ENCODE measurements at places on chromosomes 5 and 9.

DNA sequence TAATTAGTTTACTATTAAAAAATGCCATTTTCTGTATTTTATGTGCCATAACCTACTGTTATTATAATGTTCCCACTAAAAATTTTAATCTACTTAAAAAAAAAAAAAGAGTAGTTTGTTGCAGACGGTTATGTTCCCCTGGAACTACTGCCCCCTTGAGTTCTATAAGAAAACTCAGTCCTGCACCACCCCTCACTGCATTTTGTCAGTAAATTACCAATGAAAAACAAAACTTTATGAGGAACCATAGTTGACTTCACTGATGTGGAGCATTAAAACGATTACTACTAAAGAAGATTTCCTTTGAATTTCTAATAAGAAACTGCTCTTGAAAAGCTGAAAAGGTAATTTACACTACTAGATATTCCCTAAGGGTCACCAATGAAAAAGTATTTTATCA, 288.7 kb downstream of the FBXL17 start:
- peak; percentile 23 for DNase-seq

DNA sequence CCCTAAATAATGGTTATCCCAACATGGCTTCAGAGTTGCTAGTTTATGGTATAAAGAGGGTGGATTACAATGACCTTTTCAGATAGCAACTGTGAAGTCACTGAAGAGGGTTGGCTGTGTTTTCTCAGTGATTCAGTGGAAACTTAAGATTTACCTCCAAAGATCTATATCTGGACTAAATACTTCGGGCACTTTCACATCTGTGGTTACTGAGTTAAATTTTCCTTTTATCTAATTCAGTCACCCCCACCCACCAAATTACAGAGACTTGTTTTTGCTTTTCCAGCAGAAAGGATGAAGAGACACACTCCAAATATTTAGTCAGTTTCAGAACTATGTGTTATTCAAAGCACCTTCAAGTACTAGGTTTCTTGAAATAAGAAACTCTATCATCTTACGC, 573.2 kb downstream of the CCDC171 start:
- no peak for DNase-seq

DNA sequence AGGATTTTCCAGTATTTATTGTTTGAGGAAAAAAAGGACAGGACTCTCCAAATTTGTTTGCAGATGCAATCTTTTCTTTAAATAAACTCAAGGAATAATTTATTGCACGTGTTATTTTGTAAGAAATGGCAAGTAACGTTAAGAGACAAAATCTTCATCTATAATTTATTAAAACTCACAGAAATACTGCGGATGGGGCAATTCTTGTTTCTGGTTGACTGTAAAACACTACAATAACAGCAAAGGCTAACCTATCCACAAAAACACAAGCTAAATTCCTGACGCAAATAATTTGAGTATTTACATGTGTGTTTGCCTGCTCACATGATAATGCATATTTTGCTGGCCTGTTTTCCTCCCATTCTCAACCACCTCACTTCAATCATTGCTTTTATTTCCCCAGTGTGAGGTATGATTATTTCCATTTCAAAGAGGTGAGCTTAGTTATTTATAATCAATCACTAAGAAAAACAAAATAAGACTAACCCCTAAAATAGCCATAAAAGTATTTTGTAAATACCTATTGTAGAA, 619.4 kb downstream of the PDE4D start:
- no peak for DNase-seq

DNA sequence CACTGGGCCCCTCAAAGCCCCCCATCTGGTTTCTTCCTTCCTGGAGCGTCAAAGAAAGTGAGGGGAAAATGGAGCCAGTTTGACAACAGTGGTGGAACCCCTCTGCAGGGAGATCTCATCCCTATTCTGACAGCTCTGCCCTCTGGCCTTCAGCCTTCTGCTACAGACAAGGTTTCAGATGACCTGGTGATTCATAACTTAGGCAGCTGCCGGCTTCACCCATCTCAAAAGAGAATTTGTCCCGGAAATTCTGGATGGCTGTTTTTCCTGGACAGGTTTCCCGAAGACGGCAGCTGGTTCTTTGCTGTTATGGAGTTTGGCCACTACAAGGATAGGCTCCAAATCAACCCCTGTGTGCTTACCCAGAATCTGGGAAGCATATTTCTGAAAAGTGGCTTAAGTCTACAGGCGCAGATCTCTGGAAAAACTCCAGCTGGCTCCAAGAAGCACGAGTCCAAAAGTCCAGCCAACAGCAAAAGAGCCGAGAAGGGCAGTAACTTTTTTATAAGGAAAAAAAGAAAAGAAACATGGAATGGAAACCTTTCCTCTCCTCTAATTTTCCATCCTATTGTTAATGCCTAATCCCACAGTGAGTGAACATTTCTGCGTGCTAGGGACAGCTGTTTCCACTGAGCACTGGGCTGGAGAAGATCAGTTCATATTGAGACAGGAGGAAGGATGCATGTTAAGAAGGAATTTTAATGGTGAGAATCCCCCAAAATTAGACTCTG, 54.5 kb downstream of the ZNF366 start:
- DNase-seq, result no peak

DNA sequence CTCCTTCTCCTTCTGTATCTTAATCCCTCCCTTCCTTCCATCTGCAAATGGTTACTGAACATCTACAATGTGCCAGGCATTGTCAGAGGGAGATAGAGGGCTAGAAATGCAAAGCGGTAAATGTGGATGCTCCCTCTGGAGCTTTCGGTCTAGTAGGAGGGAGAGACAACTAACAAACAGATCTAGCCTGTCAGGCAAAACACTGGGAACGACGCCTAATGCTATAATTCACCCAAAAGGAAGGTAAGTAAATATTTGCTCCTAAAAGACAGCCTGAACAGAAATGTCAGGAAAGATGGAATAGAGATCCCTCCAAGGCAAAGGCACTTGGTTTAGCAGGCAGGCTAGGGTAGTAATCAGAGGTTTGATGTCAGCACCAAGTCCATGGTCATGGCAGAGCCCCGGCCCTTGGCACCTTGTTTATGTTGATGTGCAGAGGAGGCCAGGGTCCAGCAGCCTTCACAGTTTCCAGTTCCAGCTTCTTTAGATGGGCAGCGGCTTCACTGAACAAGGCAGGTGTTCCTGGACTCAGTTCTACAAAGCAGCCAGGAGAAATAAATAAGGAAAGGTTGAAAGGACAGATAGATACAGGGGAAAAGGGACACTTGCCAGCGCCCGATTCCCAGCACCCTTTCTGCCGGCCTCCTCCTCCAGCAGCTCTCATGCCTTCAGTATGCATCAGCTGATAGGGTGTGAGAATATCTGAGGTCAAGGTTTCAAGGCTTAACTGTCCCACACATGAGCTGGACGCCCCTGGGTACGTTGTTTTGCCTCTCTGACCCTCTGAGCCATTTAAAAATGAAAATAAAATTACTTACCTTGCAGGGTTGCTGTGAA, 46.5 kb upstream of the FRRS1L start:
- DNase-seq, result no peak

- DNase-seq, result no peak
Measured at GRCh38 chr5:158273035-158273434, 414.1 kb upstream of the CLINT1 start.

GRCh38 chr9:93036887-93037475, 21.5 kb upstream of the SUSD3 start:
- no peak for DNase-seq

- no peak for DNase-seq
Measured at GRCh38 chr5:2410451-2410850, 341.0 kb downstream of the IRX2 start.

DNA sequence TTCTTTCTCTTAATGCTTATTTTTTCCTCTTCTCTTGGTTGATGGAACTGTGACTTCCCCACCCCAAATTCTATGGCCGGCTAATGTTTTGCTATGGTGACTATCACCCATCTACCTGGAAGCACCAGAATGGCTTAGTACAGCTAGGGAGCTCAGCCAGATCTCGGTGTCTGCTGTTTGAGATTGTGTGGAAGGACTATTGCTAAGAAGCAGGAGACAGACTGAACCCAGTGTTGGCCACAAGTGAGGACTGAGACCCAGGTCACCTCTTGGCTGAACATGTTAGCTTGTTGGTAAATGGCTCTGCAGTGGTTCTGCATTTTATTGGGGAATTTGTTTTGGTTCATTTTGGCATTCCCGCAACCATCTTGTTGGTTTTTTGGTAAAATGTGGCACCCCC, 2.7 kb downstream of the PRRC2B start:
- no peak for DNase-seq

DNA sequence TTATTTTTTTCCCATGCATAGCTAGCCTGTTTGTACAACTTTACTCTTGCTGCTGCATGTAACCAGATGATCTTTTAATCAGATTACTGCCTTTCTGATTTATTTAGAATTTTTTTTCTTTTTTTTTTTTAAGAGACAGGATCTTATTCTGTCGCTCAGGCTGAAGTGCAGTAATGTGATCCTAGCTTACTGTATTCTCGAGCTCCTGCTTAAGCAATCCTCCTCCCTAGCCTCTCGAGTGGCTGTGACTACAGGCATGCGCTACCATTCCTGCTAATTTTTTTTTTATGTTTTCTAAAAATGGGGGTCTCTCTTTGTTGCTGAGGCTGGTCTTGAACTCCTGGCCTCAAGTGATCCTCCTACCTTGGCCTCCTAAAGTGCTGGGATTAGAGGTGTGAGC, 9.6 kb downstream of the DCP2 start:
- DNase-seq, result no peak

DNA sequence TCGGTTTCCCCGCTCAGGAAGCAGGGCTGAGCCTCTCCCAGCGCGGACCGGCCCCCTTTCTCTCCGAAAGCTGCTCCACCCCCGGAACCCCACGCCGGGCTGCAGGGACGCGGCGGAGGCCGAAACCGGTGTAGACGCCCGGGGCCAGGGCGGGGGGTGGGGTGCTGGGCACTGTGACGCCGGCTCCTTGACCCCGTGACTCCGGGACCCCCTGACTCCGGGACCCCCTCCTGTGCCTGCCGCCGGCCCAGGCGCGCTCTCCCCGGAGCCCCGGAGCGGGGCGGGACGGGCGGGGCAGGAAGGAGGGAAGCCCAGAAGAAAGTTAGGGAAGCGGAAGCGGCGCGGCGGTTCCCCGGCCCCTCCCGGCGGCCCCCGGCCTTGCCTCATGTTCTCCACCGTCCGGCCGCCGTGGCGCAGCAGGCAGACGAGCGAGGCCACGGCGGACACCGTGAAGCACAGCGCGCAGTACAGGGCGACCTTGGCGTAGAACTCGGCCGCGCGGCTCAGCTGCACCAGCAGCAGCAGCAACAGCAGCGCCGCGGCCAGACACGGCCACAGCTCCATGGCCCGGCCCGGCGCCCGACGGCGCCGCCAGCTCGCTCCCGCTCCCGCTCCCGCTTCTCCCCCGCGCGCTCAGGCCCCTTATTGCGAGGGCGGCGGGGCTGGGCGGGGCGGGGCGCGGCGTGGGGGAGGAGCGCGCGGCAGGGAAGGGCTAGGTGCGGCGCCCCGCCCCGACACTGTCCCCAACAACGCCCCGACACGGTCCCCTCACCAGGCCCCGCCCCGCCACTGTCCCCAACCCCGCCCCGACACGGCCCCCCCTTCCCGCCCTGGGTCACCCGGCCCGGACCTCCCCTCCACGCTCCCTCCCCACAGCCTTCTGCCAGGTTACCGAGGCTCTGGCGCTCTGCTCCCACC, at the start of gene AGPAT2:
TSS of gene AGPAT2 (minus strand) at position 664 of the 918 bp plus-strand sequence. CDS start at position 564, 100 bp downstream.
- DNase-seq, result no peak

DNA sequence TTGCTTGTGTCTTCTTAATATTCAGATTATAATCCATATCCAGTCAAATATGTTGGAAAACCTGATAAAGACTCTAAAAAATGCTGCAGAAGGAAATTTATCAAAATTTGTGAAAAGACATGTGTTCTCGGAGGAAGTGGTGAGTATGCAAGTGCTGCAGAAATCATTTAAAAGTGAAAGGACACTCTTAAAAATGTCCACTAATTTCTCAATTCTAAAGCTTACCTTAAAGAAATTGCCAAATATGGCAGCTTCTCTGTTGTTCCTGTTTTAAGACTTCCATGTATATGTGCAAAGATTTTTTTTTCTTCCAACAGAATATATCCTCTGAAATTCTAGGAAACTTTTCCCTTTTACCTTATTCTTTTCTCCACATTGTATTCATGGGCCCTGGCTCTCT, 32.4 kb downstream of the PTCD2 start:
- DNase-seq, result no peak

- DNase-seq, result no peak
Measured at GRCh38 chr5:102498271-102499034, at the start of gene SLCO6A1. SLCO6A1 (minus strand) TSS chr5:102499001; CDS start chr5:102498844, 157 bp downstream.

DNA sequence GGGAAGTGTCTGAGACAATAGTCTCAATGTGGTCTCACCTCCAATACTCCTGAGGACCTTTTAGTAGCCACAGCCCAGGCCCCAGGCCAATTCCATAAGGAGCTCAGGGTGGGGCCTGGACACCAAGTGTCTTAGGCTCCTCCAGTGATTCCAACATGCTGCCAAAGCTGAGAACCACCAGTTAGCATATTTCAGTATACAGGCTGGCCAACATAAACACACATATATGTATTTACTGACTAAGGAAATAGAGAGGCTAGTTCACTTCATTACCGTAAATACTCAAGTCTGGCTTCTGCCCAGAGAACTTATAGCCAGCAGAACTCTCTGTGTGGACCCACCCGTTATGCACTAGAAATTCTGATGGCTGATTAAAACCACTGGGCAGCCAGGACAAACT, 24.1 kb downstream of the S1PR3 start:
- DNase-seq, result no peak

DNA sequence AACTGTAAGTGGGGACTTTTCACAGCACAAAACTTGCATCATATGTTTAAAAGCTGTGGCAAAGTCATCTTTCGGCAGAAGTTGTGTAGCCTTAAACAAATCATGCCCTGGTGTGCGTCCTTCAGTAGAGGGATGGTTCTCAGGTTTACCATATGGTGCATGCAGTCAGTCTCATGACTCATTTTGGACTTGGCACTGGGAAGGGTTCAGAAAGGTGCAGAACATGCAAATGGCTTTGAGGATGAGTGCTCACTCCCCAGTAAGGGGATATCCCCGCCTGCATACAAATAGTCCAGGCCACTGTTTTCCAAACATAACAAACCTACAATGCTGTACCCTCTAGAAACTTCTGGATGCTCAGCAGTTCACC, 260.3 kb downstream of the NDUFS4 start:
- no peak for DNase-seq

DNA sequence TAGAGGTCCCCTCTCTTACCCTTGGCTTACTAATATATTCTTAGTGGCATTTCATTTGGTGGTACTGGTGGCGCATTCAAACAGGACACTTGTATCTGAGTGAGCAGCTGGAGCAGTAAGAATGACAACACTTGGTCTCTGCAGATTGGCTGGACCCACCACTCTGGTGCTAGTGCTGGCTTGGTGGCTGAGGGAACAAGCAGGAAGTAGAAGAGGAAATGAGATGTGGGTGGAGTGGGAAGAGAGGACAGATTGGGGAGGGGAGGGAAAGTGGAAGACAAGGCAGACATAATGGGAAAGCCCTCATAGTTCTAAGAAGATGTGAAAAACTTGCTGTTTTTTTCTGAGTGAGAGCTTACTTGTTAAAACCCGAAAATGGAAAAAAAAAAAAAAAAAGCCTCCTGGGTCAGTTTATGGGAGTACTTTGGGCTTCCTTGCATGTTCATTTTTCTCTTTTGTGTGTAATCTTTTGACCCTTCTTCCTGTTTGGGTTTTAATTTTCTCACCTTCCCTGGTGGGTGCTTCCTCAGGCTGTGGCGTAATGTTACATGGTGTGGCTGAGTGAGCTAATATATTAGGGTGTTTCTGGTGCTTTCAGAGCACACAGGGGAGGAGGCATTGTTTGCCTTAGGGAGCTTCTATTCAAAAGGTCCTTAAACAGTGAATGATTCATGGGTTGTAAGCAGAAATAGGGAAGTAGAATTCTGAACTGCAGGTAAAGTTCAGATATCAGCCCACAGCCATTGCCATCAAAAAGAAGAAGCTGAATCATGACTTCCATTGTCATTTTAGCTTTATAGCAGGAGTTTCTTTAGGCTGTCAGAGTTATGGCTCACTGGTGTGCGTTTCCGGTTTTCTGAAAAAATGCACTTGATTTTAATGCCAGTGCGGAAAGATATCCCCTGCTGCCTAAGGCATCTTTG, 52.3 kb downstream of the TLE4 start:
- no peak for DNase-seq
